ENCODE measurements at places on chromosomes 16 and 17.

- DNase-seq: no peak
Measured at GRCh38 chr17:62857526-62857925, 49.4 kb upstream of the MARCHF10 start.

- DNase-seq: peak; percentile 28
Measured at GRCh38 chr16:24989494-24989893, 25.7 kb downstream of the ARHGAP17 start.

- peak; percentile 63 for DNase-seq
Measured at GRCh38 chr16:48617711-48618148, 7.8 kb upstream of the N4BP1 start.

GRCh38 chr17:1726626-1727257, 2.2 kb downstream of the WDR81 start:
- no peak for DNase-seq

DNA sequence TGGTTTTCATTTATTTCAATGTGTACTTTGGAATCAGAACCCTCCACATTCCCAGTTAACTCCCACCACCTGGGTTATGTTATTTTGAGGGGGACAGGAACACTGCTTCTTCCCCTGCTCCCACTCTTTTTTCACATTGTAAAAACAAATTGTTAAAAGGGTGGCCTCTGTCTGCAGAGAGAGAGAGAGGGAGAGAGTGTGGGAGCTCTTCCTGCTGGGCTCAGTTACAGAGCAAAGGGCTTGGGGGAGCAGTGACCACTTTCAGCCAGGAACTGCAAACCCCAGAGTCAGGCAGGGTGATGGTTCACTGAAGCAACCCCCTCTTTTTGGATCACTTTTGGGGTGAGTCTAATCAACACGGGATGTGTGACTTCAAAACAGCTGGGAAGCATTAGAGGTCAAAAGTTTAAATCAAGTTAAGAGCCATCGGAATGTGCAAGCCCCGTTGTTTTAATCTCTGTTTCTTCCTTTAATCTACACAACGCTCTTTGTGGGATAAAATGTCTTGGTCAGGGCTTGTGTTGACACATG, 577.0 kb upstream of the CDH11 start:
- no peak for DNase-seq

- no peak for DNase-seq
Measured at GRCh38 chr17:42508426-42509165, 27.4 kb upstream of the NAGLU start.

DNA sequence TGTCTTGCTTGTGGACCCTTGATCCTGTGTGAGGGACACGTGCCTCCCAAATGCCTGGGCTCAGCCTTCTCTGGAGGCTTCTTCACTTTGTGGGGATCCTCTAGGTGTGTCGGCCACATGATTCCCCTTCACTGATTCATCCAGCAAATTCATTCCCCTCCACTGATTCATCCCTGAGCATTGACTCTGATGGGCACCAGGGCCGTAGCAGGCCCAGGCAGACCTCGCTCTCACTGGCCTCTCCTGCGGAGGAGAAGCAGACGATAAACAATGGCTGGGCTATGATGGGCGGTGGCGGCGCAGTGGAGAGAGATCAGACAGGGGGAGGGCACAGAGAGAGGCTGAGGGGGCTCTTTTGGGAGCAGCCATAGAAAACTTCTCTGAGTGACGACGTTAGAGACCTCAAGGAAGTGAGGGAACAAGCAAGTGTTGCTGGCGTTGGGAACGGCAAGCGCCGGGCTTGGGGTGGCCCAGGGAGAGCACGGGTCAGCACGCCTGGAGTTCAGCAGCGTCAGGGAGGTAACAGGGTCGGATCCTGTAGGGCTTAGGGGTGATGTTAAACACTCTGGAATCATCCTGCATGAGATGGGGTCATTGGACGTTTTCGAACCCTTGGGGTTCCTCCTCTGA, 17.5 kb upstream of the RPTOR start:
- peak; percentile 62 for DNase-seq

GRCh38 chr17:70520447-70520846, 351.1 kb downstream of the KCNJ2 start:
- no peak for DNase-seq

DNA sequence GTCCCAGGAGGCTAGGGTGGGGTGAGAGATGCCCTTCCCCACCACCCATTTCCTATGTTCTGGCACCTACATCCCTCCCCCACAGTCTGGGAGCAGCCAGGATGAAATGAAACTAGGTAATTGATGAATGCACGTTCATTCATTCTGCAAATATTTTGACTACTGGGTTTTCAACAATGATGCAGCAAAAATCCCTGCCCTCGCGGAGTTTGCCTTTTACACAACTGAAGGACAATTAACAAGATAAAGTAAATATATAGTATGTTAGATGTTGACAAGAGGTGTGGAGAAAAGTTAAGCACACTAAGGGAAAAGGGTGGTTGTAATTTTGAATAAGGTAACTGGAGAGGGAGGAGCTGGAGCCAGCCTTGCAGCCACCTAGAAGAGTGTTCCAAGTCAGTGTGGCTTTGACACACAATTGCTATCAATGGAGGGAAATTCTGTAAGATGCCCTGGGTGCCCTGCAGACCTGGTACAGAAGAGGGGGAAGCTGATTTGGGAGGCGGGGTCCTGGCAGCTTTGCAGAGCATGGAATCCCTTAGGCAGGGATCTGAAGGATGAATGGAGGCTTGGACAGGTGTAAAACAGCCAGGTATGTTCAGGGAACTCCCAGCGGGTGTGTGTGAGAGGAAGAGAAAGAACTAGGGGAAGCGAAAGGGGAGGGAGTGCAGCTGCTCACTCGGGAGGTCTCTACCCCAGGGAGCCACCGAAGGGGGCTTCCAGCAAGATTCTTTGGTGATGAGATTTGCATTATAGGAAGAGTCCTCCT, 2.5 kb downstream of the TMEM92 start:
- DNase-seq: no peak

GRCh38 chr17:31573861-31574260, 182.4 kb downstream of the RAB11FIP4 start:
- no peak for DNase-seq

DNA sequence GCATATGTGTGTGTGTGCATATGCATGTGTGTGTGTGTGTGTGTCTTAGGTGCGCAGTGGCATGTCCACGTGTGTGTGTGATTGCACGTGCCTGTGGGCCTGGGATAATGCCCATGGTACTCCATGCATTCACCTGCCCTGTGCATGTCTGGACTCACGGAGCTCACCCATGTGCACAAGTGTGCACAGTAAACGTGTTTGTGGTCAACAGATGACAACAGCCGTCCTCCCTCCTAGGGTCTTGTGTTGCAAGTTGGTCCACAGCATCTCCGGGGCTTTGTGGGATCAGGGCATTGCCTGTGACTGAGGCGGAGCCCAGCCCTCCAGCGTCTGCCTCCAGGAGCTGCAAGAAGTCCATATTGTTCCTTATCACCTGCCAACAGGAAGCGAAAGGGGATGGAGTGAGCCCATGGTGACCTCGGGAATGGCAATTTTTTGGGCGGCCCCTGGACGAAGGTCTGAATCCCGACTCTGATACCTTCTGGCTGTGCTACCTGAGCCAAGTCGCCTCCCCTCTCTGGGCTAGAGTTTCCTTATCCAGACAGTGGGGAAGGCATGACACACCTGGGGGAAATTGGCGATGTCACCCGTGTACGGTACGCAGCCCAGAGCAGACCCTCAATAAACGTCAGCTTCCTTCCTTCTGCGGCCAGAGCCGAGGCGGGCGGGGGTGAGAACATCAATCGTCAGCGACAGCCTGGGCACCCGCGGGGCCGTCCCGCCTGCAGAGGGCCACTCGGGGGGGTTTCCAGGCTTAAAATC, 47.6 kb downstream of the IL21R start:
- no peak for DNase-seq

GRCh38 chr17:40345994-40346764, 18.4 kb downstream of the GJD3 start:
- DNase-seq: no peak

DNA sequence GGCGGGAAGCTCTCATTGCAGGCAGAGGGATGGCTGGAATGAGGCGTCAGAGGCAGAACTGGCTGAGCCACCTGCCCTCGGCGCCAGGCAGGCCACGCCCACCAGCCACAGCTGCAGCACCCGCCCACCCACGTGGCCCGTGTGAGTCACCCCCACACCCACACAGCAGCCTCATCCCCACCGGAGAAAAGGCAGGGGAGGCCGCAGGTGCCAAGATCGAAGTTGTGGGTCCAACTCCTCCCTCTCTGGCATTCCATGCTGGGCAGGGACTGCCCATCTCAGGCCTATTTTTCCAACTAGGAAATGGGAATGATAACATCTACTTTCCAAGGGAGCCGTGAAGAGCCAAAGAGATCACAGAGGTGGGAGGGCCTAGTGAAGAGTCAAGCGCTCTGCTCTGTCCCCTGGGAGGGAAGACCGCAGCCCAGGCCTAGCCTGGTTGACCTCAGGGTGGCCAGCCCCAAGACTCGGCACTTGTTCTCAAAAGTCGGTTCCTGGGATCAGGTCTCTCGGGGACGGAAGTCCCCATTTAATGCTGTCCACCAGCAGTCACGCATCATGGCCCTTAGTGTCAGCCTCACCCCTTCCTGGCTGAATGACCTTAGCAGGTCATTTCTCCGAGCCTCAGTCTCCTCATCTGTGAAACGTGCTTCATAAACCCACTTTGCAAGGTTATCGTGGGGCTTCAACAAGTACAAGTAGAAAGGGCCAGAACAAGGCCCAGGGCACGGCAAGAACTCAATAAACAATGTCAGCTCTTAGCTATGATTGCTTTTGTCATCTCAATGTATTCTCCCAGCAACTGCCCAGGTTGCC, at the start of gene TRPV3:
Gene TRPV3, minus strand, starts transcription at position 45 of the 816 bp plus-strand sequence. CDS start 2,962 bp downstream, outside the sequence.
- no peak for DNase-seq

DNA sequence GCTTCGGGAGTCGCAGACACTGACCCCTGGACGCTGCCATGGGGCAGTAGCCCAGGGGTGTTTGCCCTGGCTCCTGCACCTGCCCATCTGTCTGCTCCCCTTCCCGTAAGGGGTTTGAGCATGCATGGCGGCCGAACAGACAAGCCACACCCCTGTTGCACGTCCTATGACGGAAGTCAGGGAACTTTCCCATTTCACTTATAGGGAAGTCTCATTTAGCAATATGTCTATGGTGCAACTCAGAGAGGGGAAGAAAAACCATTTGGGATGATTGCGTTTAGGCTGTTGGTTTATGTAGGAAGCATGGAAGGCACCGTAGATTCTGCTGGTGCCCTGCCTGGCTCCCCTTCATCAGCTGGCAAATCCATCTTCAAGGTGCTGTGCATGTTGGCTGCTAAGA, 112.5 kb downstream of the HAPSTR1 start:
- no peak for DNase-seq

DNA sequence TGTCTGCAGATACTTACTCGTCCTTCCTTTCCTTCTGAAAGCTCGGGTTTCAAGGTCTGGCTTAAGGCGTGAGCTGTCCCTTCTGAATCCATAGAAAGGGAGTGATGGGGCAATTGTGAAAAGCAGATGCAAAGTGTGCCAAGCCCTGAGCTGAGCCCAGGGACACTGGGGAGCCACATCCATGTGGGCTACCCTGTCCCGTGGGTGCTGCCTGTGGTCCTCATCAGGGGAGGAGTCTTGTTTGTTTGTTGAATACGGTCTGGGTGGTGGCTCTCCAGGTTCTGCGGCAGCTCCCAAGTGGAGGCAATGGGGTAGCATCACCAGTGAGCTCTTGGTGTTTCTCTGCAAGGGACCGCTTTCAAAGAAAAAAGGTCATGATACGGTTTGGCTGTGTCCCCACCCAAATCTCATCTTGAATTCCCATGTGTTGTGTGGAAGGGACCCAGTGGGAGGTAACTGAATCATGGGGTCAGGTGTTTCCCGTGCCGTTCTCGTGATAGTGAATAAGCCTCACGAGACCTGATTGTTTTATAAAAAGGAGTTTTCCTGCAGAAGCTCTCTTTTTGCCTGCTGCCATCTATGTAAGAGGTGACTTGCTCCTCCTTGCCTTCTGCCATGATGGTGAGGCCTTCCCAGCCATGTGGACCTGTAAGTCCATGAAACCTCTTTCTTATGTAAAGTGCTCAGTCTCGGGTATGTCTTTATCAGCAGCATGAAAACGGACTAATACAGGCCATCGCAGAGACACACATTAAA, 1.0 kb upstream of the ALG1 start:
- no peak for DNase-seq

DNA sequence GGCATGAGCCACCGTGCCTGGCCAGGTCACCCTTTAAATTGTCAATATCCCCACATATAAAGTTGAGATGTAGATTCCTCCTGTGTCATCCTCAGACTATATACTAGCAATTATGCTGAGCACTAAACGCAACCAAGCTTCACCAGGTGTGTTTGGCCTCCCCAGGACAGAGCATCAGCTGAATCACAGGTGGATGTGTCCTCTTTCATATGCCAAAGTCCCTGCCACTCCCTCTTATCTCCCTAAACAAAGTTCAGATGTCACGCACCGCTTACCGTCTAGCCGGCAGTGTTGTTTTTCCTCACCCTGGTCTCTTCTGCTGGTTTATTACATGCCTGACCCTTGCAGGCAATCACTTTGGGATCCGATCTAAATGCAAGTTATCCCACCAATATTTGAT, 43.8 kb upstream of the ARHGAP44 start:
- no peak for DNase-seq

DNA sequence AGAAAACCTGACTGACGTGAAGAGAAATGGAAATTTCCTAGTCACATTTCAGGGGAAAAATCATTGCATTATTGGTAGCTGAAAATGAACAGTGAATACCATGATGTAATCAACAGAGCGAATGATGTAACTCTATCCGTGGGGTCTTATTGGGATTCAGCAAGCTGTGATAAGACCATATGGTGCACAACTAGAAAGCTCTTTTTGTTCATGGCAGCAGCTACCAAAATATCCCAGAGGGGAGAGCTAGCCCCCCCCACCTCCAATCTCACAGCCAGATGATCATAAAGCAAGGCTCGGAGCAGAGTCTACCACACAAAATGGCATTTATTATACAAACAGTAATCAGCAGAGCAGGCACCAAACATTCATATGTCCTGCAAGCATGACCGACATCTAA, 22.2 kb upstream of the DNAH17 start:
- peak; percentile 8 for DNase-seq

- no peak for DNase-seq
Measured at GRCh38 chr17:58091024-58091567, 7.9 kb downstream of the DYNLL2 start.

DNA sequence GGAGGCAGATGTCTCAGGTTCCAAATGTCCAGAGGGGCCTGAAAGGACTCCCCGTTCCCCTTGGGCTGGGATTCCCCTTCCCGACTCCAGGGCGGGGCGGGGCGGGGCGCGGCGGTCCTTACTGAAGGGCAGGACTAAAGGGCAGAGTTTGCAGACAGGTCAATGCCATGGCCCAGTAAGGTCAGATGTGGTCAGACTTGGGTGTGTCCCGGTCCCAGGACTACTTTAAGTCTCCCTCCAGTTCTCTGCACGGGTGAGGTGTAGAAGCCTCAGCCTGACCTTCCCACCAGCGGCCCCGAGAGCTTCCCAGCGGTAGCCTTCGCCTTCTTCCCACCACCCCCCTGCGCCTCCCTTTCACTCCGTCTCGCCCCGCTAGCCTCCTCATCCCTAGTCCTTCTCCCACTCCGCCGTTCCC, 532 bp downstream of the KDM6B start:
- no peak for DNase-seq

- peak; percentile 84 for DNase-seq
Measured at GRCh38 chr16:15976929-15977637, 27.7 kb downstream of the ABCC1 start.

GRCh38 chr17:48995974-48996721, 1.0 kb upstream of the IGF2BP1 start:
- DNase-seq: no peak

GRCh38 chr17:6078458-6078871, 8.3 kb downstream of the WSCD1 start:
- no peak for DNase-seq

All from IMR-90 (cell line).